ENCODE measurements at places on chromosomes 7 and 10.

DNA sequence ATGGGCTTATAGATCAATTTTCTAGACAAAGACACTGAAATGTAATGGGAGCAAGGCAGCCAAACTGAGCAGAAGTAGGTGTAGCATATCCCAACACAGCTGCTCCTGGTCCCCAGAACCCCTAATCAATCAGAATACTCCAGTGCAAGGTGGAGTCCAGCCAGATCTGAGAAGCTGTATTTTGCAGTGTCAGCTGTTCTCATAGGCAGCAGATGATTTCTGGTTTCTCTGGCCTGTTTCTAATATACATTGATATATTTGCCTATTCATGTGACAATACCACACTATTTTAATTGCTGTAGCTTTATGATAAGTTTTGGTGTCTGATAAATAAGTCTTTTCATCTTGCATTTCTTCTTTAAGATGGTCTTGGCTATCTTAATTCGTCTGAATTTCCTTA is 117.4 kb upstream of the STARD3NL start:
- DNase-seq: no peak

DNA sequence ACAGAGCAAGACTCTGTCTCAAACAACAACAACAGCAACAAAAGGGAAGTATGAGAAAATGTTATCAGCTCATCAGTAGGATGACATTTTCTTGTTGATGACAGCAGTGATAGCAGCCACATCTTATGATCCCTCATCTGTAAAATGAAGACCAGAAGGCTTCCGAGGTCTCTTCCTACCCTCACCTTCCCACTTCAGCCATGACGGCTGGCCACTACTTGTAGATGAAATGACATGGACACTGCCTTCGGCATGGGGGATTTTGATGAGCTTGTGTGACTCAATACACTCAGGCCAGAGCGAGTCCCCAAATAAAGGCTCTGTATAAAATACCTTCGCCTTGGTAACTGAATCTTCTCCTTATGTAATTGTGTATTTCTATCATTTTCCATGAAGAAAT is 6.7 kb downstream of the ECHDC3 start:
- no peak for DNase-seq

GRCh38 chr7:34338961-34339526 is 319.0 kb upstream of the NPSR1 start:
- no peak for DNase-seq

GRCh38 chr10:132679217-132679595 is 106.7 kb downstream of the NKX6-2 start:
- DNase-seq: no peak

- DNase-seq: peak; percentile 69
These were observed 95.0 kb downstream of the VPS50 start for GRCh38 chr7:93327006-93327633.

DNA sequence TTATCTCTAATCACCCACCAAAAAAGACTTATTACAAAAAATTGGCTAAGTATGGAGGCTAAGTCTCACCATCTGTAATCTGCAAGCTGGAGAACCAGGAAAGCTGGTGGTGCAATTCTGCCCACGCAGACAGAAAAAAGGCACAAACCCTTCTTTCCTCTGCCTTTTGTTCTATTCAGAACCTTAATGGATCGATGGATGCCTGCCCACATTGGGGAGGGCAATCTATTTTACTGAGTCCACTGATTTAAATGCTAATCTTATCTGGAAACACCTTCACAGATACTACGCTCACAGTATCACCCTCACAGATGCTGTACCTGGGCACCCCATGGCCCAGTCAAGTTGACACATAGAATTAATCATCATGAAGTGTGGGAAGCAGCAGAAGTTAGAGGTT is 10.2 kb downstream of the IGFBP3 start:
- no peak for DNase-seq

GRCh38 chr7:17521437-17521836 is 223.0 kb downstream of the AHR start:
- peak; percentile 34 for DNase-seq

DNA sequence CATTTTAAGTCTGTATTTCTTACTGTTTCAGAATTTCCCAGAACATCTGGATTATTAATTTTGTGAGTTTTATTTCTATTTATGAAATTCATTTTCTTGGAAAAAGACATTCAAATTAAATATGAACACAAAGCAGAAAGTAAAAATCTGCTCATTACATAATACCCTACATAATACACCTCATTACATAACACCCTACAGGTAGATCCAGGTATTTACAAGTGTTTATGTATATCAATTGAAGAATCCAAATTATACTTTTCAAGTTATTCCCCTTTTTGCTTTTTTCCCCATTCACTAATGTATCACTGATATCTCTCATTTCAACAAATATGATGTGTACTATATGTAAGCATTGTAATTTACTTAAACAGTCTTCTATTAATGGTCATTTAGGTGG is 129.1 kb downstream of the USP6NL start:
- no peak for DNase-seq

DNA sequence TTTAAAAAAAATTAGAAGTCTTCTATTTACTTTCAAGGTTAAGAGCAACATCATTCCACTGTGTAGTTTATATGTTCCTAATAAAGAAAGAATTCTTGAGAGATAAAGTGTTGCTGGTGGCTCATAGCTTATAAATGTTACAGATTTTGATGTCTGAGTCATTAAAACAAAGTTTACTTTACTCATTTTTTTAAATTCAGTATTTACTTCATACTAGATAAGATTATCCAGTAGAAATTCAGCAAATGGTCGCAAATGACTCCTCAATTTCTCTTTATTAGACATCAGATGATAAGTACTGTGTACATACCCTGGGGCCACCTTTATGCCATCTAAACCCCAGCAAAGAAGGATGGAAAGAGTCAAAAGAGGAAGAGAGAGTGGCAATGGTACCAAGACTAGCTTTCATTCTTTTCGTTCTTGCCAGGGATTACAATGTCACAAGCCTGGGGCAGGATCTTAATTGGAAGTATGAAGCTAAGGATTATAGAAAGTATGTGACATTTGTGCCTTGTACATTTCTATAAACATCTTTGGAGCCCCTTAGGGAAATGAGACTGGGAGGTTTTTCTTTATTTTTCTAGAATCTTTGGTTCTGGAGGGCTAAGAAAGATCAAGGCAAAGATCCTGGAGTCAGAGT is 206.1 kb downstream of the CHRM2 start:
- DNase-seq: no peak

- DNase-seq: no peak
These were observed 449.0 kb downstream of the GRID1 start for GRCh38 chr10:85917601-85918000.

DNA sequence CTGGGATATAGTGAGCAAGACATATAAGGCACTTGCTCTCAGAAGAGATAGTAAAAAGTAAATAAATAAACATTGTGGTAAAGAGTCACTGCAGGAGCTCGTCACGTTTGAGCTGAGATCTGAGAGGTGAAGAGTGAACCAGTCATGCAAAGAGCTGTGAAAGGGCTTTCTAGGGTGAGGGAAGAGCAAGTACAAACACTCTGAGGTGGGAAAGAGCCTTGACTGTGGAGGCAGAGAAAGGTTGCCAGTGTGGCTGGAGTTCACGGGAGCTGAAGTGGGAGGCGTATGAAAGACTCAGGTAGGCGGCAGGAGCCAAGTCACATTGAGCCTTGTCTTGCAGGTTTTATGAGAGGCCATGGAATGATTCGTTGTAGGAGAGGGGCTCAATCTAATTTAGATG is 141.0 kb downstream of the C1GALT1 start:
- peak; percentile 48 for DNase-seq

DNA sequence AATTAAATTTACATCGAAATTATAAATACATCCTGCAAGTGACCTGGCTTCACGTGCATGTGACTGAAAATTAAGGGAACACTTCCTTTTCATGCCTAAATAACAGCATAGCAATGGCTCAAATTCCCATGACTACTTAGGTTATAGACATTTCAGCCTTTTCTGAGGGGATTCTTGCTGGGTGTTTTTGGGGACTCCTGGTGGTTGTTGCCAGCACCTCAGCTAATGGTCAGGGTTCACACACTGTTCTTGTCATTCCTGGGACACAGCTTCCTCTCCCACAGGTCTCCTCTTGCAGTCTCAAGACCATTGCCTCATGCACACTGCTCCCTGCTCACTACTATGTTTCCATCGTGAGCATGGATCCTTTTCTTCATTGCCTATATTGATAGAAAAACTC is 148.9 kb upstream of the GLI3 start:
- DNase-seq: no peak

GRCh38 chr7:125876431-125876830 is 946.8 kb upstream of the POT1 start:
- DNase-seq: no peak

DNA sequence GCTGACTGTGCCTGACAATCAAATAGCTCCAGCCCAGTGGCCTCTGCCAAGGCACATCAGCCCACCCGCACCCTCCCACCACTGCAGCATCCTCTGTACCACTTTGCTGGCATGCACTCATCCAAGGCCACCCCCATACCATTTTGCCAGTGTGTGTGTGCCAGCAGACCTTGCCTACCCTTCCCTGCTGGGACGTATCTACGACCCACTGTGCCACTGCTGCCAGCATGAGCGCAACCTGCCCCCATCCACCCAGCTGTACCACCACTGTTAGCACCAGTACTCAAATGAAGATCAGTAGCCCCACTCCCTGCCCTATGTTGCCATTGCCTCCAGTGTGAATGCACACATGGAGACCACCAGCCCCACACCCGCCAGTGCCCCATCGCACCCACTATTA is 149.4 kb upstream of the PTN start:
- DNase-seq: no peak

GRCh38 chr10:132588301-132589013 is 50.9 kb downstream of the INPP5A start:
- DNase-seq: no peak

DNA sequence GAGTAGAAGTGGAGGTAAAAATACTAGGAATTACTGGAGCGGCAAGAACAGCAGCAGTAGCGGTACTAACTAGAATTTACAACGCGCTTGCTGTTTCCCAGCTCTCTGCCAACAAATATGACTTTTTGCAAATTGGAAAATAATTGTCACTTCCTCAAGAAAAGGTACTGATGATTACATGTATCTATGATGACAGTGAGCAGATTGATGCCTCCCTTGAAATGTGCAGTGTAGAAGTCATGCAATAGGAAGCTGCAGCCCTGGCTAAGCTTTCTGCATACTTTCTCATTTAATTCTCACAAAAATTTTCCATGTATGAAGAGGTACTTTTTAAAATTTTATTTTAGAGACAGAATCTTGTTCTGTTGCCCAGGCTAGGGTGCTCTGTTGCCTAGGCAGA is 49.9 kb downstream of the ANK3 start:
- DNase-seq: no peak

DNA sequence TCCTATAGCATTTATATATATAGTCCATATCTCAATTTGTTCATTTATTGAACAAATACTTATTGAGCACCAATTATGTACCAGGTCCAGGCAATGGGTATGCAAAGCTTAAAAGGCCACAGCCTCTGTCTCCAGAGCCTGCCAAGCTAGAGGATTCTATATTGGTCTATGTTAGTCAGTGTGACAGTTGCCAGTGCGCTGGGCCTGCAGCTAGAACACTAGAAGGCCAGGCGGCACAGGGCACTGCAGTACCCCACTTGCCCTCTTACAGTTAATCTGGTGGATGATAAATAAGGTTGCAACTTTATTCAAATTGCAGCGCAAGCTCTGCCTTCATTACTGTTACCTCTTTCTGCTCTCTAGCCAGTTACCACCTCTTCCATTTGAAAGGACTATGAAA is 68.8 kb downstream of the PPP1R3C start:
- no peak for DNase-seq

- no peak for DNase-seq
These were observed 76.4 kb downstream of the MAP3K8 start for GRCh38 chr10:30510184-30510931.

DNA sequence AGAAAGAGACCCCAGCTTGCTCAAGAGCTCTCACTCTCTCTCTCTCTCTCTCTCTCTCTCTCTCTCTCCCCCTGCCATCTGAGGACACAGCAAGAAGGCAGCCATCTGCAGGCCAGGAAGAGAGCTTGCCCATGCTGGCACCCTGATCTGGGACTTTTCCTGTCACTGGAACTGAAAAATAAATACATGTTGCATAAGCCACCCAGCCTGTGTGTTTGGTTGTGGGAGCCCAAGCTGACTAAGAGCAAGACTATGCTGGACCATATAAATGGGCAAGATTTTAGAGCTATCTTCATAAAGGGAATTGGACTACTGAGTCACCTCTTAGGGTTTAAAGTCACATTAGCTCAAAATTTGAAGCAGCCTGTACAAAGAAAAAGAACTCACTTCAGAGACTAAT is 98.6 kb downstream of the SLC16A9 start:
- no peak for DNase-seq

DNA sequence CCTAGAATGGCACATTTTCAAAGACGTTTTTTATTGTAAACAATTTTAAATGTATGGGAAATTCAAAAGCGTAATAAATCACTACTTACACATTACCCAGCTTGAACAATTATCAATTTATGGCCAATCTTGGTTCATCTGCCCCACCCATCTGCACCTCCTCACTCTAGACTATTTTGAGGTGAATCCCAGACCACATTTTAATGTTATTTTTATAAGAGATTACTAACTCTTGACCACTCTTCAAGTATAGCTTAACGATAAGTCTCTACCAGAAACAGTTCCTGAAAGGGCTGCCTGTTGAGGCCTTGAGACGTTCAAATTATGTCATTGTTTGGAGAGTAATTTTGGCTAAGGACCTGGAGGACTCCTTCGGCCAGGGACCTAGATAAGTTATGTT is 33.2 kb downstream of the ECHDC3 start:
- no peak for DNase-seq

- no peak for DNase-seq
These were observed 297.8 kb downstream of the AUTS2 start for GRCh38 chr7:69896121-69896520.

GRCh38 chr10:17504547-17505245 is 50.3 kb upstream of the ST8SIA6 start:
- no peak for DNase-seq

- no peak for DNase-seq
These were observed 75.0 kb downstream of the PDGFA start for GRCh38 chr7:444606-445005.

- DNase-seq: no peak
These were observed 39.9 kb upstream of the PPP2R2D start for GRCh38 chr10:131860806-131861440.

- DNase-seq: no peak
These were observed 36.3 kb downstream of the AKR1B1 start for GRCh38 chr7:134422638-134423037.

- no peak for DNase-seq
These were observed 246.7 kb upstream of the TPK1 start for GRCh38 chr7:145082366-145083161.

GRCh38 chr7:40826411-40827221 is 691.8 kb downstream of the SUGCT start:
- DNase-seq: no peak

DNA sequence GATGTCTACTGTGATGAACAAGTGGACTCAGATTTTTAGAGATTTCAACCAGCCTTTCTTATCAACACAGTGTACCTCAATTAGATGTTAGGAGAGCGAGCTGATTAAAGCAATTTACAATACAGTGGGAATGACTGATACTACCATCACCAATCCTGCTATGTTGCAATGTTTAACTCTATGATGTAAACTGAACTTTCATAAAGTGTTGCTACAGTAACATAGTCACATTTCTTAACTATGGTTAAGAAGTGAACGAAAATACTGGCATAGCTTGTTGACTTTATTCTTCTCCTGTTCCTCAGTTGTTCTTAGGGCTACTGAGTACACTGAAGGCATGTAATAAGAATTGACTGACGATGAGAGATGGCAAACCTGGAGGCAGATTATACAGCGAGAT is 139.8 kb downstream of the MYOF start:
- DNase-seq: no peak
